Stimulated activated CD4-positive, alpha-beta T cell treated with anti-CD3 and anti-CD28 coated beads, Interleukin-4, amount 100 ng/mL, for 24 hours (primary cell): ENCODE measurements at places on chromosomes 2 and 18.

DNA sequence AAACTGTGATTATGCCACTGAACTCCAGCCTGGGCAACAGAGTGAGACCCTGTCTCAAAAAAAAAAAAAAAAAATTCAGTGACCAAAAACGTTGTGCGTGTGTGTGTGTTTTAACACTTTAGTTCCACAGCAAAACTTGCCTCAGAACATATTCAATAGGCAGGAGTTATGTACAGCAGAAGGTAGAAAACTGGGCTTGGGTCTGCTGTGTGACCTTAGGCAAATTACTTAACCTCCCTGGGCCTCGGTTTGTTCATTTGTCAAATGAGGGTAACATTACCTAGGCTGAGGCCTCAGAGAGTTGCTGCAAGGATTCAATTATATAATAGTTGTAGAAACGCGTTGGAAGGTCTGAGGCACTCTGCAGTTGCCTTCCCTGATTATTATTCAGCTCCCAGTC lies 10.3 kb upstream of the SCG2 start:
- DNase-seq = no peak

DNA sequence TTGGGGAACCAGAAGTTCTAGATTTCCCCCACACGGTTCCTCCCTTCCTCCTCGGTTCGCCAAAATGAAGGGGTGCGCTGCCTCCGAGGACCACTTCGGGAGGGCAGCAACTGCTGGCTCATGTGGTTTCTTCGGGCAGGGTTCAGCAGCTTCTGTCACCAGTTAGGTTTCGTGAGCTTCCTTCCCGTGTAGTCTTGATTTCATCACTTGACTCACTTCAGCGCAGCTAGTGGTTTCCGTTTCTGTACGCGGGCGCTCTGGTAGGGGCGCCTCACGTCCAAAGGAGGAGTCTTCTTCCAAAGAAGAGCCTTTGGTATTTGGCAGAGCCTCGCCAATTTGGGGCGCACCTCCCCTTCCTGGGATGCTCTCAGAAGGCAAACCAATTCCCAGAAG lies 485 bp upstream of the GALNT3 start:
- DNase-seq = peak; percentile 52

- DNase-seq = no peak
Measured at GRCh38 chr2:53545604-53546003, 222.0 kb upstream of the CHAC2 start.

- DNase-seq = no peak
Measured at GRCh38 chr2:233853883-233854240, 473 bp downstream of the HJURP start.

GRCh38 chr2:100259106-100259505 lies 63.2 kb downstream of the LONRF2 start:
- DNase-seq = no peak
